Foreskin keratinocyte (primary cell): ENCODE measurements at places on chromosomes 2 and 18. TPM values are rescaled to one million over a fixed set of nuclear protein-coding genes. Genes with fewer than 3 reads are reported as not detected.
A peak's percentile ranks its signal among the peaks of the same experiment; 100 is the strongest.

DNA sequence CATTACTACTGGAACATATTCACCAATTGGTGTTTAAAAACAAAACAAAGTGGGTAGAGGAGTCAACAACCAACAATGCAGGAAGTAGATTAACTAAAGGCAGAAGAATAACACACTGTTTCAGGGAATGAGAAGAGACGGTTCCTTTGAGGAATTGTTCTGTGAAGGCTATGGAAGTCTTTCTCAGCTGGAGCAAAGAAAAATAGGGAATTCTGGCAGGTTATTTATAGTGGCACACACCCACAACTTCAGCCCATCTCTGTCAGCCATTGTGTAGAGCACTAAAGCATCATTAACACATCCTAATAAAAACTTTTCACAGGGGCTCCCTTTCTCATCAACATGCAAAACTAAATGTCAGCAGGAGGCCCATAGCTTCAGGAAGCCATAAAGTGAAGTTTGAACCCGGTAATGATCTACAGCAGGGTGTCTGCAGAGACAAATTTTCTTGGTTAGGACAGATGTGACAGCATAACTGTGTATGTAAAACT, 113.6 kb downstream of the CDH2 start:
- DNase-seq = no peak

DNA sequence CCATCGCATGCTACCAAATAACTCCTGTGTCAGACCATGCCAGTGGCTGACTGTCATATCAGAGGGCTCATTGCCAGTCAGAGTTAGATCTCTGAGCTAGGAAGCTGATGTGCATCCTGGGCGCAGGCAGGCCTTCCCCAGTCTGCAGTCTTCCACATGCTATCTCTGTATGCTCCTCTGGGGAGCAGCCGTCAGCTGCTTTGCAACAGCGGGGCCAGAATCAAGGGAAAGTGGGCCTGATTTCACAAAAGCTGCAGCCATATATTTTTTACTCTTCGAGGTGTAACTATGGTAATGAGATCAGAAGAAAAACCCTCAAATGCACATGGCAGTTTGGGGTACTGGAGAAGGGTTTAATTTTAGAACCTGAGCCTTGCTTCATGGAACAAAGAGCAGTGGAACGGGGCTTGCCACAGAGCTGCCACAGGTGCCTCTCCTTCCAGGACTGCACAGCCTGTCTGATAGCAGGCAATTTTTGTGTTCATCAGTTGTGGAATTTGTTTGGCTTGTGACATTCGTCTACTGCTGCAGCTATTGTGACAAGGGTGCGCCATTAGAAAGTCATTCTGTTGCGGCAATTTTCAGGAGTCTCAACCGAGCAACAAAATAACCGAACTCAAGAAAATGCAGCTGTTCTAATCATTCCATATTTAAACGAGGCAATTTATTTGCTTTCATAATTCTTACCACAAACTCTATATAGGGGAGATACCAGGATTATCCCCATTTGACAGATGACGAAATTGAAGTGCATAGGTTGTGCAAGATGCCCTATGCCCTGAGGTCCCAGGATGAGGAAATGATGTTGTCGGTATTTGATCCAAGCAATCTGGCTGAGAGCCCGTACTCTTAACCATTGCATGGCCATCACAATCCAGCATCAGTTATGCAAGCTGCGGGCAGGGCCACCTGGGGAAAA, 109.6 kb upstream of the CYRIA start:
- peak; percentile 23 for DNase-seq

GRCh38 chr2:132715386-132716351, 45.7 kb upstream of the LYPD1 start:
- no peak for DNase-seq

GRCh38 chr2:30482011-30482410, 35.0 kb downstream of the LCLAT1 start:
- DNase-seq = no peak

- DNase-seq = no peak
These were observed 69.3 kb downstream of the TMEM247 start for GRCh38 chr2:46548521-46549144.

GRCh38 chr2:208426412-208427045, 19.9 kb downstream of the PTH2R start:
- no peak for DNase-seq

- no peak for DNase-seq
These were observed 362.9 kb downstream of the ZEB2 start for GRCh38 chr2:144156736-144157640.

GRCh38 chr2:235556086-235556485, 62.2 kb downstream of the AGAP1 start:
- no peak for DNase-seq

GRCh38 chr18:9233771-9234440, 97.3 kb downstream of the ANKRD12 start:
- DNase-seq = no peak

GRCh38 chr18:62812242-62812641, 96.9 kb downstream of the PHLPP1 start:
- DNase-seq = no peak

DNA sequence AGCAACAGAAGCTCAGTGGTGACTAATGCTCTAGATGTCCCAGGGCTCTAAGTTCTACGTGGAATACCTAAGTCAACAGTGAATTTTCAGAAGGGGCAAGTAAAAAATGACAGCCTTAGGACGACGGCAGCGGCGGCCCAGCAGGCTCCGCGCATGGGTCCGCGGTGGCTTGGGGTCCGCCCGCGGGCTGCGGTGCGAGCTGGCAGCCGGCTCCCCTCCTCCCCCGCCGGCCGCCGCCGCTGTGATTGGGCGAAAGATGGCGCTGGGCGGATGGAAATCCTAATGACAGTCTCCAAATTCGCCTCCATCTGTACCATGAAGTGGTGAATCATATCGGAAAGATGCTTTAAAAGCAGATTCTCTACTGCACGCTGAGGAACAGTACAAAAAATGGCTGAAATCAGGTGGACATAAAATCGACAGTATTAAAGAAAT, 74.7 kb downstream of the HNRNPLL start:
- DNase-seq = no peak

GRCh38 chr2:30931841-30932407, 124.7 kb upstream of the CAPN13 start:
- DNase-seq = no peak

DNA sequence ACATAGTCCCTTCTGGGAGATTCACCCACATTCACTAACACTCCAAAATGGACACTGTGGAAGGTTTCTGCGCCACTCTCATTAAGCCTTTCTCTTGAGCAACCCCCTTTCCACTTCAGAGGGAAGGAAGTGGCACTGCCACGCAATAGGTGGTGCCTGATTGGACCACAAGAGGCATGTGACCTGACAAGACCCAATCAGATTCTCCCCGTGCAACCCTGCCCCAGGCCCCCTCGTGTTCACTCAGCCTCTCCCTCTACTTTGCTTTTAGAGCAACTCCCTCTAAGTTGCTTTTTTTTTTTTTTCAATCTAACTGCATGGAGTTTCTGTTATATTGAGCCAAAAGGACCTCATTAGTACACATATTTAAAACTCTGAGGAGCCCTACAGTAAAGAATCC, 158.0 kb downstream of the EN1 start:
- DNase-seq = no peak

- DNase-seq = no peak
These were observed 6.5 kb downstream of the RNF103 start for GRCh38 chr2:86617153-86617552.

- no peak for DNase-seq
These were observed 142.7 kb upstream of the NFATC1 start for GRCh38 chr18:79252904-79253633.

- no peak for DNase-seq
These were observed 130.3 kb upstream of the SATB2 start for GRCh38 chr2:199588054-199588453.

DNA sequence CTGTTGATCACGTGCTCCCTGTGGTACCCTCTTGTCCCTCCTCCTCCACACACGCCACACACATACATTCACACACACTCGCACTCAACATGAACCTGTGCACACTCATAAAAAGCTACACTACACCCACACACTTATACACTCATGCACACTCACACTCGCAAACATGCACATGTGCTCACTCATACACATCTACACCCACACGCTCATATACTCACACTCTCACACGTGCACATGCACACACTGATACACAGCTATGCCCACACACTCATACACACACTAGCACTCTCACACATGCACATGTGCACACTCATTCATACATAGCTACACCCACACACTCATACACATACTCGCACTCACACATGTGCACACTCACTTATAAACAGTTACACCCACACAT, 113.6 kb downstream of the LRATD1 start:
- no peak for DNase-seq

DNA sequence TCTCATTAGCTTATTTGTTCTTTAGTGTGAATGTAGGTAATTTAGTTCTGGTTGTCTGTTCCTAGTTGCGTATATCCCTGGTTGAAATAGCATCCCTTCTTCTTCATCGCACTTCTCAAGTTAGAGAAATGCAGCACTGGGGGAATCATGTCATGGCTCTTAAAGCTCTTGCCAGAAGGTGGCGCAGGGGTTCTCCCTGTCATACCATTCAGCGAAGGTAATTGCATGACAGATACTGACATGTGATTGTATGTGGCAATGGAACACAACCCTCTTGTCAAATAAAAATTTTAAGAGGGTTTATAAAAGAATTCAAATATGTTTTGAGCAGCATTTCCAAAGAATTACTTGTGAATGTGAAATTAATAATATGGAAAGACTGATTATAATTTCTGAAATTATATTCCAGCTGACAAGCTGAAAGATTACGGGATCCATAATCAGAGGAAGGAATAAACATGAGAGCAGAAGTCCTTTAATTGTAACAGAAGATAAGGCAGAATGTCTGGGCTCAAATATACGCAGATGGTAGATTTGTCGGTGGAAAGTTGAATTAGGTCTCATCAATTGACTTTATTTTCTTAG, 411.7 kb downstream of the DSEL start:
- peak; percentile 36 for DNase-seq

GRCh38 chr2:222851956-222852617, 8.7 kb upstream of the ACSL3 start:
- no peak for DNase-seq

DNA sequence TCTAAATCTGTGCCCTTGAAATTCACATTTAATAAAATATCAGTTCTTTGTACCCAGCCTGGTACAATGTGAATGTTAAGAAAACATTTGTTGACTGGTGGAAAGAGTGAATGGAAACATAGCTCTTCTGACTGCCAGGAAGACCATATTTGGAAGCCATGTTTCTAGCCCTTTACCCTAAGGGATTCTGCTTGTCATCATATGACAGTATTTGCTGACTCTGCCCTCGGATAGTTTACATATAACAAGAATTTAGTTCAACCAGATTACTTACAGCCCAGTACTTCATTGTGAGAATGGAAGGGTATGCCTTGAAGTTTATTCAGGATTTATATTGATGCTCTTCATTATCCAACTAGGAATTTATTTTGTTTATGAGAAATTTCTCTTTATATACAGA, 13.8 kb upstream of the KCNS3 start:
- no peak for DNase-seq

DNA sequence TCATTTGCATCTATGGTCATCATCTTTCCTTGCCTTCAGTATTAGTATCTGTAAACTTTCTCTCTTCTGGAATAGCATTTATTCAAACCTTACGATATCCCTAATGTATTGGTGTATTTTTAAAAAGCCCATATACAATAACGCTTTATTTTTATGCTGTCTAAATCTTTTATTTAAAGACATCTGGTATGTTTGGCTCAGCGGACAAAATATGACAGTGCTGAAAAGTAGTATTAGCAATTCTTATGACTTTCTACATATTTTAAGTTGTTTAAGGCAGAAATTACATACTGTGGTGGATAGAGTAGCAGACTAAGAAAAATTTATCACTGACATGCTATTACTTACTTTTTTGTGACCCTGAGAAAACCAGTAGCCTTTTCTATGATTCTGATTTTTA, 41.8 kb upstream of the SLC4A10 start:
- DNase-seq = no peak

DNA sequence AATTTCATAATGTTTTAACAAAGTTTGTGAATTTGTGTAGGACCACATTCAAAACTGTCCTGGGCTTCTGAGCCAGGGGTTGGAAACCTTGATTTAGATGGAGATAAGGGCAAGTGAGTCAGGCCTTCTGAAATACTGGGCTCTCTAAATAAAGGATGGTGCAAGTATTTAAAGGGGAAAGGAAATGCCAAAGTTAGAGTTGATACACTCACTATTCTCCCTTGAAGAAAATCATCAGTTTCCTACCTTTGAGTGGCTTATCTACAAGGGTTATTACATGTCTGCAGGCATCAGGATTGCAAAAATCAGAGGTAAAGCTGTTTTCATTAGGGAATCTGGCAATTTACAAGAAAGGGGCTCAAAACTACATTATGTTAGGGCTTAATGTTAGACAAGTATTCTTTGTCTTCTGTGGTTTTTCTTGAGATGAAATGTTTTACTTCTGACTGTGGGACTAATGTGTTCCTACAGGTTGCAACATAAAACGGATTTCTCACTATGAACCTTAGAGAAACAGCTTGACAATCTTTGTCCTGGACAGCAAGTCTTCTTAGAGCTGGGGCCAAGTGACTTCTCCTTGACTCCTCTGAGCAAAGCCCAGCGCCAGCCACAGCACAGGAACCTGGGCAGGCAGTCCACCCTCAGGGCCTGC, 31.1 kb downstream of the RNU4ATAC start:
- DNase-seq = peak; percentile 67

GRCh38 chr18:21074336-21075323, 37.0 kb downstream of the ROCK1 start:
- peak; percentile 54 for DNase-seq

DNA sequence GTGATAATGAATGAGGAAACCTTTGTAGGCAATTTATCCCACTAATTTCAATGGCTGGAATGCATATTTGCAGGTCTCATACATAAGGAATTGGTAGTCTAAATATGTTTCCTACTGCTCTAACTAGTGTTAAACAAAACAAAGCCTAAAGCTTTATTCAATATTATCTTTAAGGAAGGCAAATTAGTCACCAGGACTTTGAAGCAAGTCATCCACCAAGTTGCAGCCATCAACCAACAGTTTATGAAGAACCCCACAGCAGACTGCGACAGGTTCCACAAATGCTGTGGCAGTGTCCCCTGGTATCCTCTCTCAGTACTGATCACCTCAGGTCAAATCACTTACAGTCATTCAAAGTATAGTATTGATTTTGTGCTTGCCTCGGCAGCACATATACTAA, 181.5 kb upstream of the ZFP36L2 start:
- no peak for DNase-seq

The ALPI gene
- total RNA-seq = not detected in 2 replicates

The SIX2 gene
- not detected in 2 replicates for total RNA-seq

The HOXD13 gene
- total RNA-seq = not detected in 2 replicates

The ERLEC1 gene
- 34.0 and 35.4 TPM in 2 replicates for total RNA-seq

The SKA1 gene
- 26.7 and 29.4 TPM in 2 replicates for total RNA-seq

The NFATC1 gene
- 4.4 and 7.3 TPM in 2 replicates for total RNA-seq

The MYO7B gene
- 0.07 TPM in 1 of 2 replicates, not detected in the other for total RNA-seq

The IGFBP5 gene
- 0.20 and 0.28 TPM in 2 replicates for total RNA-seq

The ONECUT2 gene
- under 0.01 and 0.14 TPM in 2 replicates for total RNA-seq

The CTAGE1 gene
- total RNA-seq = not detected in 2 replicates

The OR6B2 gene
- total RNA-seq = not detected in 2 replicates

The RNMT gene
- total RNA-seq = 23.3 and 28.0 TPM in 2 replicates

The PPP1R1C gene
- 7.3 and 8.1 TPM in 2 replicates for total RNA-seq
